ENCODE measurements at places on chromosomes 7 and 10.

- no peak for DNase-seq
Observed at GRCh38 chr10:69337296-69338132, 59.2 kb downstream of the HK1 start.

DNA sequence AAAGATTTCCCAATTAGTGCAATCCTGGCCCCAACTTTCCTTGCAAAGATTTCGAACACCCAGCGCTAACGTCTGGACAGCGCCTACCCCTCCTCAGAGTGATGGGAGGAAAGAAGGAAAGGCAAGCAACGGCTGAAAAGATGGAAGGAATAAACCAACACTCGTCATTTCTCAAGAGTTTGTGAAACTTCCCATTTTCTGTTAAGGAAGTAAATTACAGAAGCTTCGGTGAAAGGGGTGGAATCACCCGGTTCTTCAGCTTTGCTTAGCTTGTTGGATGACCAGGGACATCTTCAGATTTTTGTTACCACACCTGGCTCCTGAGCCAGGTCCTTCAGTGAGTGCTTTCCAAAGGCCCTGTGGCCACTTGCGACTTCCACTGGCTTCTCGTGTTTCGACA is 313.1 kb downstream of the SKIDA1 start:
- no peak for DNase-seq

DNA sequence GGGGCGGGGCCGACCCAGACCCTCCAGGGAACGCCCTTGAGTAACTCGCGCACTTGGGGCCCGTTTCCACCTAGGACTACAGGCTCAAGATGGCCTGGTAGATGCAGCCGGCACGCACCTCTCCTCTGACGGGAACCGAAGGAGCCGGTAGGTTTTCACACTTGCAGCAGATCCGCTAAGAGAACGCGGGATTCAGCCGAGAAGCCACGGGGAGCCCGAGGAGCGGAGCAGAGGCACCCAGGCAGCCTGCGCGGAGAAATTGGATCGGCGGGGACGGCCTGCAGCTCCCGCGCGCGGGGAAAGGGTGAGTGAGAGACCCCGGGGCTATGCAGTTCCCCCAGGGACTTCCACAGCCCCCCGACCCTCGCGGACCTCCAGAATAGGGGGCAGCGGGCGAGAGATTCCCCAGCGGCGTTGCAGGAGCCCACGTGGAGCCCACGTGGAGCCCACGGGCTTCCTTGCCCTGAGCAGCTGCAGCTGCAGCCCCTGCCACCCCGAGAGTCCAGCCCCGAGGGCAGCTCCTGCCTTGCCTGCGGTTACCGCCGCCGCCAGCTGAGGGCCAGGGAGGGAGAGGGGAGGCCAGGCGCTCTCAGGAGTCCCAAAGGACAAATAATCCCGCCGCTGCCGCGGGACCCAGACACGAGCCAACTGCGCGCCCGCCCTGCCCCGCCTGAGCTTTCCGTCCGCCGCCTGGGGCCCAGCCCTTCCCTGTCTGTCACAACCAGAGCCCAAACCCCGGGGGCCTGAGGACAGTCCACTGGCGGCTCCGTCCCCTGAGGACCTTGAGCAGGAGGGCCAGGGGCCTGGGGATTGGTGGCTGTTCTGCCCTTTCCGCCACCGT is 13.1 kb downstream of the IFT22 start:
- peak; percentile 56 for DNase-seq

DNA sequence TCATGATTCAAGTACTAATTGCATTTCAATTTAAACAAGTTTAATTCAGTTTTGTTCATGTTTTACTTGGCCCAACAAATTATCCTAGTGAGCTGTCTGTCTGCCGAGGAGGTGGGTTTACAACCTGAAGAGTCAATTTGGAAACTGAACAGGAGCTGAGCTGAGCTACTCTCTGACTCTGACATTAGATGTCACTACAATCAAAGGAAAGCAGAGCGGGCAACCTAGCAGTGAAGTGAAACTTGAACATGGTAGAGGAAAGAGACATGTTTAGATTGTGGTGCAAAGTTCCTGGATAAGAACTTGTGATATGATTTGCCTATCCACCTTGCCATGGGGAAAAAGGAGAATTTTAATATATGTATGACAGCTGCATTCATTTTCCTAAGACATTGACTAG is 9.6 kb upstream of the AGR3 start:
- no peak for DNase-seq

- peak; percentile 22 for DNase-seq
Observed at GRCh38 chr10:117653170-117653515, 110.6 kb downstream of the EMX2 start.

- no peak for DNase-seq
Observed at GRCh38 chr7:88233828-88234227, 14.0 kb upstream of the SRI start.

DNA sequence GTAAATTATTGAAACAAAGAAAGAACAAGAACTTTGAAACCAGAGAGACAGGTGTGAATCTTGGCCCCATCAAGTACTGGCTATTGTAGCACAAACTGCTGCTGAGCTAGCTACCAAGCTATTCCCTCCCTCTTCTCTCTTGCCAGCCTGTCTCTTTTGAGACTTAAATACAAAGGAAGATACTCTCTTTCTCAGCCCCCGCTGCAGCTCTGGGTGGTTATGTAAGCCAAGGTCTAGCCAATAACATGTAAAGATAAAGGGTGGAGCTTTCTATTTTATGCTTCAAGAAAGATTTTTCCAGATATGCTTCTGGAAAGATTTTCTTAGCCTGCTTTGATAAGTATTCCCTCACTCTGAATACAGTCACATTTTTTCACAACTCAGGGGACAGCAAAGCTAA is 17.2 kb downstream of the BAZ1B start:
- no peak for DNase-seq

GRCh38 chr7:130430841-130431666 is 9.8 kb downstream of the CEP41 start:
- DNase-seq = no peak

DNA sequence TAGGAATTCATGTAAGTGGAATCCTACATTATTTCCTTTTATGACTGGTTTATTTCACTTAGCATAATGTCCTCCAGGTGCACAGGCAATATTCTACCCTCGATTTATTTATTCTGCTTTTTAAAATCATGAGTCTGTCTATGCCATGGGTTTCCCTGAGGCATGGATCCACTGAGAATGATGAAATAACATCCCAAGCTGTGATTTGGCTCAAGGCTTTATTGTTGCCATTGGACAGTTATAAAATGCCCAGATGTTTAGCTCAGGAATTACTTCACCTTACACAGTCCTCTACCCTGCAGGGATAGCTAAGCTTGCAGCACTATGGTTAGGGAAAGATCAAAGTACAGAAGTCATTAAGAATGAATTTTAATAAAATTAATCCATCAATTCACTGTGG is 219.5 kb downstream of the FRMD4A start:
- DNase-seq = no peak

DNA sequence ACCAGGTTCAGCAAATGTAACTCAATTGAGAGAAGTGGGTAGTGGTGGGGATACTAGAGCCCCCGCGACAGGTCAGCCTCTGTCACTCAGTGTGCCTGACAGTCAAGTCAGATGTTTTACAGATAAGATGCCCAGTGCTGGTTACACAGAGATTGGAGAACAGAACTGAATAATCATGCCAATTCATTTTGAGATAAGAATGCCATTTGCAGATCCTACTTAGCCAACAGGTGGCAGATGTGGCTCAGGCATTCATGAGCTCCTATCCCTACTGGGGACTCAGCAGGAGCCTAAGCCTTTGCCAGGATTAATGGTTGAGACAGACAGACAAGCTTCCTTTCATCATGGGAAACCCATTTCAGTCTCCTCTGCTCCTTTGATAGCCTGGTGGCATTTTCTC is 137.8 kb downstream of the MAPK8 start:
- DNase-seq = no peak

DNA sequence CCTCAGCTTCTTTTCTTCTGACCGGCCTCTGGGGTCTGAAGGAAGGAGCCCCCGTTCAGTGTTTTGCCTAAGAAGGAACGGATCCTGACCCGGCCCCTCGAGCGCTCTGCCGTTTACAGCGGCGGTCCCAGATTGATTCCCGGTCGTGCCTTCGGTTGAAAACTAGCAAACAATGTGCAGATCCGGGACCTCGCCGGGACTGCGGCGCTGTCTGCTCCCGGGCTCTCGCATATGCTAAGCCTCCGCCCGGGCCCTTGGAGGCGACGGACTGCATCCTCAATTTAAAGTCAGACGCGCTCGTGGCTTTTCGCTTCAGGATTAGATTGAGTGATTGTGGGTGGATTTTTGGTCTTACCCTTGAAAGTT is 559 bp downstream of the DBF4 start:
- peak; percentile 51 for DNase-seq

DNA sequence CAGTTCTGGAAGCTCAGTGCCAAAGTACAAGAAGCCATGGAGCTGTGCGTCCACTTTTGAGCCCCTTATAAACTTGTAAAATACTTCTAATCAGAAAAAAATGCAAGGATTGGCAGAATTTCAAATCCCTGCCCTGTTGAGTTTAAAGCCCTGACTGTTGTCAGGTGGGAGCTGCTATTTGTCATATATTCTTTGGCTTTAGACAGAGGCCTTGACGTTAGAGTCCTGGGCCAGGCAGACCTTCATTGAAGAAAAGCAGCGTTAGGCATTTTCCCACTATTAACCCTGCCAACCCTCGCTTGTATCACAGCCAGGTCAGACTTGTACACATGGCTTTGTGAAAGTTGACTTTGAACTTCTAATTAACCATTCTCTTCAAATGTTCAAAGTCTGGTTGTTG is 155.4 kb downstream of the TWIST1 start:
- no peak for DNase-seq

- no peak for DNase-seq
Observed at GRCh38 chr7:19145434-19146115, 354 bp upstream of the FERD3L start.

DNA sequence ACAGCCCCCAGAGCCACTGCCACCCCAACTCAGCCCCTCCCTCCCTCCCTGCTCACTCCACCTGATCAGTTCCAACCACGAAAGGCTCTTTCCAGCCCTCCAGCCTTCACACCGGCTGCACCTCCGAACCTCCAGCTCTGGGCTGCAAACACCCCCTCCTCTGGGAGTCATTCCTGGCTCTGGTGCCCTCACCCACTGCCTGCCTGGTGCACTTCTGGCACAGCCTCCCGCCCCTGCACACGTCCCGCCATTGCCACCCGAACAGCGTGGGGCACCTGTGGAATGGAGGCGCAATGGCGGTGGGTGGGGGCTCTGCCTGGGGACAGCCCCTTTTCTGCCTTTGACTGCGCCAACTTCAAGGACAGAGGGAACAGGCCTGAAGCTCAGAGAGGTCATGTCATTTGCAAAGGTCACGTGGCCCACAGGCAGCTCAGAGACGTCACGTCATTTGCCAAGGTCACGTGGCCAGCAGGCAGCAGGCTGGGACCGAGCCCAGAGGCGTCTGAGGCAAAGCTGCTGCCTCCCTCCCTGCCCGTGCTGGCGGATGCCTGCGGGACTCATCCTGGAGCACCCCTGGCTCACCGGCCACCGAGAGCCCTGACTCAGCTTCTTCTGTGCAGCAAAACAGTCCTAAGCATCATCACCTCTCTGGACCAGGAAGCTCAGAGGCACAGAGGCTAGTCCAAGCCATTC is 76.0 kb upstream of the DNAAF5 start:
- no peak for DNase-seq

DNA sequence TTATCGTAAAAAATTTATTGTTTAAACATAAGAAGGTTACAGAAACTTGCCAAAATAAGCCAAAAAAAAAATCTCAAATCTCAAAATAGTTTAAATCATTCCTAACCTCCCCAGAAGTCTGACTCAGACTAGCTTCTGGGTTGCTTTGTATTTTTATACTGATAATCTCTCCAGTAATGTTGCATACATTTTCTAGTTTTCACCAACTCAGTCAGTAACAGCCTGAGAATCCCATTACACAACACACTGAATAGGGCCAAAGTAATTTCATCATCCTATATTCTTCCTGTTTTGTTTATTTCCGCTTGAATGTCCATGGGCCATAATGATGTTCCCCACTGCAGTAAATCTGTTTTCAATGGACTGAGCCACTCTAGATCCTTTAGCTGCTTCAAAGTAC is 478.5 kb downstream of the GPAM start:
- no peak for DNase-seq

DNA sequence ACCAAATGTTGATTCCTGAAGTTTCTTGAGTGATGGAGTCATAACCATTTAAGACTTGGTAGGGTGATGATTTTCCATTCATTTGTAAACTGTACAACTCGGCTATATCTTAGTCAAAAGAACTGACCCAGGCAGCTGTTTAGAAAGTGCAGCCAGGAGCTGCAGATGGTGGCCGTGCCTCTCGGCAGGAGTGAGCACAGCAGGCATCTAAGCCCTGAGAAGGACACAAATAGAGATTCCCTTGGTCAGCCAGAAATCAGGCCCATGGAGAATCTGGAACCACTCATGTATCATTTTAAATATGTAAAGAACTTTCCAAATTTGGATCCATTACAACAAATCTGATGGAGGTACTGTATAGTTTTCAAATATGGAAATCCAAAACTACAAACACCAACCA is 177.0 kb upstream of the AKR1E2 start:
- no peak for DNase-seq

DNA sequence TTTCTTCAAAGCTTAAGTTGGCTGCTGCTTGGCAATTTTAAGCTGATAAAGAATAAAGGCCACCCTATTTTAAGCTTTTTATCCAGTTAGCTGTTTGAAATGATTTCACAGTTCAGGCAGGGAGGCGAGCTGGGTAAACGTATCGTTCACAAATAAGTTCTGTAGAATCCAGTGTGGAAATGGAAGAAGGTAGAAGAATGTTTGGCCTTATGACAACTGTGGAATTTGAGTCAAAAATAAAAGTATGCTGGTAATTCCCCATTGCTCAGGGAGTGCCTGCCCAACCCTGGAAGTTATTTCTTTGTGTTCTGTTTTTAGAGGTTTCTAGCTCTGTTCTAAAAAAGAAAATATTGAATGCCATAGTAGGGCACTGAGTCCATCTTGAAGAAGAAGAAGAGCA is 113.1 kb downstream of the ARL4A start:
- no peak for DNase-seq

- DNase-seq = no peak
Observed at GRCh38 chr7:46054272-46054671, 133.2 kb upstream of the IGFBP3 start.

- no peak for DNase-seq
Observed at GRCh38 chr10:69213591-69214311, 6.4 kb upstream of the HKDC1 start.

Measured in stimulated activated CD4-positive, alpha-beta T cell treated with anti-CD3 and anti-CD28 coated beads, TNF-alpha, amount 100 ng/mL, for 24 hours (primary cell).